SK-N-SH (cell line): ENCODE measurements at places on chromosomes 6 and 20. TPM values are rescaled to one million over a fixed set of nuclear protein-coding genes. Genes with fewer than 3 reads are reported as not detected.

DNA sequence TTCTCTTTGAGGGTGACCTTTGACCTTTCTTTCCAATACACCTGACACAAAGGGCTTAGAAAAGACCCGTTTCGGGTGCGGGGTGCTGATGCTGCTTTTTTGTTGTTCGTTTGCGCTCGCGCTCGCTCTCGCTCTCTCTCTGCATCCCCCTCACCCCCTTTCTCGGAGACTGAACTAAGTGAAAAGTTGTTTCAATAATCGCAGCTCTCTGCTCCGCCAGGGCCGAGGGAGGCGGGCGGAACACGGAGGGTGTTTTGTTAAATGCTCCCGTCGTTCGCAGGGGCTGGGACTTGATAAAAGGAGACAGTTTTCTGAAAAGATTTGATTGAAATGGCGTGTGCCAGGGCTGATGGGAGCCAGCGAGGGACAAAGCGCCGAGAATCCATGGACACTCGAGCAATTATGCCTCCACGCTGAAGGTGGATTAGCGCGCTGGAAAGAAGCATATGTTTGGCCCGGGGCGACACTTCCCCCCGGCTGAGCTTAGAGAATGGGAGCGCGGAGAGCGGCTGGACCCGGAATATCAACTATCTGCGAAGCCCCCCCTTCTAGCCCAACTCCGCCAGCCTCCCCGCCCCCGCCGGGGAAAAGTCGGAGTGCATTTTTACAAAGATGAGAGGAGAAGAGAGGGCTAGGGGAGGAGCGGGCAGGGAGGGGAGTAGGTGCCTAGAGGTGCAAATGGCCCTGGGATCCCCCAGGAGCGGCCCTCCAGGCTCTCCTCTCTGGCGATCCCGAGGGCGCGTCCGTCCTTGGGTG is 25.0 kb downstream of the TFAP2A start:
- no peaks in the 10 kb centered on the region for H3K4me1 ChIP-seq
- peaks cover 98% of the 10 kb centered on the region for H3K27me3 ChIP-seq
- H3K27ac ChIP-seq = no peak overlapping the region
- H3K4me3 ChIP-seq = no peak overlapping the region
- no peak for DNase-seq
- H3K36me3 ChIP-seq = no peaks in the 10 kb centered on the region

DNA sequence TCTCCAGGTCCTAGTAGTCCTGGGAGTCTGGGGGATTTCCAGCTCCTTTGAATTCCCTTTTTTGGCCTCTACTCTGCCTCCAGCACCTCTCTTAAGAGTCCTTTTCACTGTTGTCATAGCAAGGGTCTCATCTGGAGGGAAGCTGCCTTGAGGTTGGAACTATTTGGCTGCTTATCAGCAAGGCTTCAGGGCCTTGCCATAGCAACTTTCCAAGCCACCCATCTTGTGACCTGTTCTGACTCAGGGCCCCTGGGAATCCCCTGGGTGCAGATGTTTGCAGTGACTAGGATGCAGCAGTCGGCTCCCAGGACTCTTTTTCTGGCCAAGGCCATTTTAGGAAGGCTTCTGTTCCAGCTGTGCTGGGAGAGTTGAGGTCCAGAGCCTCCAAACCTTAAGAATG is 12.4 kb downstream of the PKIG start:
- H3K36me3 ChIP-seq = peaks cover 6% of the 10 kb centered on the region; the same call in 1 of the 2 replicates
- H3K4me3 ChIP-seq = no peak overlapping the region
- H3K4me1 ChIP-seq = peaks cover 6% of the 10 kb centered on the region
- DNase-seq = no peak
- H3K27me3 ChIP-seq = no peaks in the 10 kb centered on the region

GRCh38 chr20:22303523-22303922 is 280.8 kb downstream of the FOXA2 start:
- no peak overlapping the region for H3K27ac ChIP-seq
- H3K36me3 ChIP-seq = no peaks in the 10 kb centered on the region
- H3K27me3 ChIP-seq = no peaks in the 10 kb centered on the region
- no peaks in the 10 kb centered on the region for H3K4me1 ChIP-seq

DNA sequence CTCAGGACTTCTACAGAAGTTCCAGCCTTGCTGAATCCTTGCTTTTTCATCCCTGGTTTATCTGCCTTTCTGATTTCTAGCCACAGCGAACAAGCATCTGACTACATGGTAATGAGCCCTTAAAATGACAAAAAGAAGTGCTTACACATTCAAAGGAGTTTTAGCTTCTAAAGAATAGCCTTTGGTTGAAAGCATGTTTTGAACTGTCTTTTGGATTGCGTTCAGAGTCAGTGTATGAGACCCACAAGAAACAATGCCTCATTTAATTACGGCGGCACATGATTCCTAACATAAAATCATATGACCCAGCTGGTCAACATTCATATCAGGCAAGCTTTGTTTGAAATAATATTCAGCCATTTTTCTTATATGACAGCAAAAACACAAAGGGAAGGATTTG is 784.2 kb downstream of the KIF16B start:
- H3K36me3 ChIP-seq = no peaks in the 10 kb centered on the region
- H3K4me1 ChIP-seq = no peaks in the 10 kb centered on the region

DNA sequence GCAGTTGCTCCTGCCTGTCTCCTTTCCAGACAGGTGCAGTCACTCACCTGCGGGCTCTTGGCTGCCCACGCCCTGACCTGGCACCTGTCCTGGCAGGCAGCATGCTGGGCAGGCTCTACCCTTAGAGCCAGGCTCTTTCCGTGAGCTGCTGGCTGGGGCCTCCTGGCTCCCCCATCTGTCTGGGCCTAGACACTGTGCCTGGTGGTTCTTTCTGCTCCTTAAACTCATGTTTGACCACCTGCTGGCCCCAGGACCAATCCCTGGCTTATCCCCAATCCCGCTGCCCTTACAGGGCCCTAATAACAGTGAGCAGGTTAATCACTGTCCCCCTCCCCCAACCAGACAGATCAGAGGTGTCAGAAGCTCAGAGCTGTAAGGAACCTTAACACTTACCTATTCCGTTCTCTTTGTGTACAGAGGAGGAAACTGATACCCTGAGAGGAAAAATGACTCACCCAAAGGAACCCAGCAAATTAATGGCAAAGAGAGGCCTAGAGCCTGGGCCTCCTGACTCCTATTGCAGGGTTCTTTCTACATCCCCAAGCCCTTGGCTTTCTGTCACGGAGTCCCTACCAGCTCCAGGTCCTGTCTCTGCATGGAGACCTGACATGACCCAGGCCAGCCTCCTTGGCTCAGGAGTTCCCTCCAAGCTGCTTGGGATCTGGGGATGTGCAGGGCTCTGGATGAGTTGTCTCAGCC is 54.7 kb downstream of the RAB44 start:
- no peaks in the 10 kb centered on the region for H3K36me3 ChIP-seq
- no peak overlapping the region for H3K27ac ChIP-seq
- no peak for DNase-seq
- H3K4me3 ChIP-seq = no peak overlapping the region
- H3K27me3 ChIP-seq = no peaks in the 10 kb centered on the region
- H3K4me1 ChIP-seq = peaks cover 19% of the 10 kb centered on the region; the same call in 1 of the 2 replicates

DNA sequence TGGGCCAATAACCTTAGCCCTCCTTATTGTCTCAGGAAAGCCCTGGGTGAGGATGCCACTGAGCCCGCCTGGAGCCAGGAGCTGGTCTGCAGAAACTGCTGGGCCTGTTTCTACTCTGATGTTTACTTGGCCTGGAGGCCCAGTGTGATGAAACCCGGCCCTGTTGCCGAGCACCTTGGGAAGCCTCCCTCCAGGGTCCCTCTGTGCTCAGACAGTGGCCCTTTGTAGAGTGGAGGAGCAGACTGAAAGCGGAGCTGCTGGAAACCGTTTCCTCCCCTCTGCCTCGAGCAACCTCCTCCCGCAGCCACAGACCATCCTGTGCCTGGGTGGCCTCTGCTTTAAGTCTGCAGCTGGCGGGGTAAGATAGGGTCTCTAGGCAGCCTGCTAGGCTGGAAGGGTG is 84.1 kb upstream of the EPB41L1 start:
- H3K4me1 ChIP-seq = peaks cover 4% of the 10 kb centered on the region; the same call in 1 of the 2 replicates
- no peak overlapping the region for H3K27ac ChIP-seq
- peaks cover 5% of the 10 kb centered on the region for H3K27me3 ChIP-seq
- DNase-seq = no peak
- no peak overlapping the region for H3K4me3 ChIP-seq
- H3K36me3 ChIP-seq = no peaks in the 10 kb centered on the region

DNA sequence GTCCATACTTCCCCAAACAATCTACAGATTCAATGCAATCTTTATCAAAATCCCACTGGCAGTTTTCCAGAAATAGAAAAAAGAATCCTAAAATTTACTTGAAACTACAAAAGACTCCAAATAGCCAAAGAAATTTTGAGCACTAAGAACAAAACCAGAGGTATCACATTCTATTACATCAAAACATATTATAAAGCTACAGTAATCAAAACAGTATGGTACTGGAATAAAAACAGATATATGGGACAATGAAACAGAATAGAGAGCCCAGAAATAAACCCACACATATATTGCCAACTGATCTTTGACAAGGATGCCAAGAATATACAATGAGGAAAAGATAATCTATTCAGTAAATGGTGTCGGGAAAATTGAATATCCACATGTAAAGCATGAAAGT is 46.0 kb upstream of the FBXO30 start:
- H3K27ac ChIP-seq = no peak overlapping the region
- no peaks in the 10 kb centered on the region for H3K4me1 ChIP-seq
- H3K36me3 ChIP-seq = no peaks in the 10 kb centered on the region
- DNase-seq = no peak

- H3K4me1 ChIP-seq = peaks cover 17% of the 10 kb centered on the region
- H3K27ac ChIP-seq = no peak overlapping the region
- no peak for DNase-seq
- H3K27me3 ChIP-seq = no peaks in the 10 kb centered on the region; the same call in 1 of the 2 replicates
Measured at GRCh38 chr6:106886922-106887797, 87.4 kb downstream of the CD24 start.

DNA sequence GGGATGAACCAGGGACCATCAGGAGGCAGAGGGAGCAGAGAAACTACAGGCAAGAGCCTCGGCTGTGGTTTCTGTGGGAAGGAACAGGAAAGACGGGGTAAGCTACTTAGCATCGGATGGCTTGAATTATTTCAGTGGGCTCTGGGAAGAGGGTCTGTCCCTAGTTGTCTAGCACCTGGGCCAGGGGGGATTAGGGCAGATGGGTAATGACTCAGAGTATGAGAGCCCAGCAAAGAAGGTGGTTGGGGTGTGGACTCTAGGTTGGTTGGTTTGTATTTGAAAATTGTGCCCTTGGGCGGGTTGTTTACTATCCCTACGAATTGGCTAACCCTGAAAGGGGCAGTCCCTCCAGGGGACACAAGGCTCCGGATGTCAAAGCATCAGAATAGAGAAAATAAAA is 148.5 kb upstream of the TAB2 start:
- H3K4me1 ChIP-seq = peaks cover 11% of the 10 kb centered on the region; the same call in 1 of the 2 replicates
- no peak for DNase-seq
- no peaks in the 10 kb centered on the region for H3K27me3 ChIP-seq
- no peaks in the 10 kb centered on the region for H3K36me3 ChIP-seq
- H3K4me3 ChIP-seq = no peak overlapping the region

- no peaks in the 10 kb centered on the region for H3K4me1 ChIP-seq
- DNase-seq = no peak
- H3K27ac ChIP-seq = no peak overlapping the region
- peaks cover 6% of the 10 kb centered on the region; the same call in 1 of the 2 replicates for H3K27me3 ChIP-seq
Measured at GRCh38 chr6:53378208-53378607, 29.5 kb upstream of the ELOVL5 start.

GRCh38 chr6:134722200-134722870 is 227.6 kb downstream of the ALDH8A1 start:
- no peak for DNase-seq
- no peaks in the 10 kb centered on the region for H3K27me3 ChIP-seq
- peaks cover 33% of the 10 kb centered on the region; the same call in 1 of the 2 replicates for H3K4me1 ChIP-seq
- no peak overlapping the region for H3K4me3 ChIP-seq
- no peaks in the 10 kb centered on the region for H3K36me3 ChIP-seq
- peak overlapping the region; percentile 81 for H3K27ac ChIP-seq

DNA sequence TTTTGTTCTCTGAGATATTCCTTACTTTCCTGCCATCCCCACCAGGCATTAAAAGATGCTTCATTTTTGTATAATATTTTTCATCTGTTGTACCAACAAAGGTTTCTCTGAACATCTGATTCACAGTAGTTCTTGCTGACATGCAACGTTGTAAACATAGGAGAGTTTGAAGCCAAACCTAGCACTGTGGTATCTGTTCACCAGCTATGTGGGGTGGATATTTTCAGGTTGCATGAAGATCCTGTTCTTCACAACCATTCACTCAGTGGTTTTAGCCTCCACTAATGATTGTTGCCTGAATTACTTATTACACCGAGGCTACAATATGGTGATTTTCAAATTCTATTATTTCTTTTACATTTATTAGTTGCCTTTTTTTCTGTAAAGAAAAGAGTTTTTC is 56.5 kb downstream of the EYA4 start:
- no peaks in the 10 kb centered on the region for H3K4me1 ChIP-seq
- H3K4me3 ChIP-seq = no peak overlapping the region
- no peaks in the 10 kb centered on the region for H3K27me3 ChIP-seq
- H3K36me3 ChIP-seq = no peaks in the 10 kb centered on the region

- H3K4me1 ChIP-seq = peaks cover 45% of the 10 kb centered on the region
- no peaks in the 10 kb centered on the region for H3K36me3 ChIP-seq
- no peak overlapping the region for H3K4me3 ChIP-seq
- H3K27ac ChIP-seq = peak overlapping the region; percentile 46
- no peak for DNase-seq
- H3K27me3 ChIP-seq = no peaks in the 10 kb centered on the region
Measured at GRCh38 chr20:10924644-10925201, 250.9 kb upstream of the JAG1 start.

- H3K36me3 ChIP-seq = no peaks in the 10 kb centered on the region
- no peaks in the 10 kb centered on the region for H3K4me1 ChIP-seq
- no peak overlapping the region for H3K4me3 ChIP-seq
Measured at GRCh38 chr6:66226109-66226508, 519.1 kb upstream of the EYS start.

DNA sequence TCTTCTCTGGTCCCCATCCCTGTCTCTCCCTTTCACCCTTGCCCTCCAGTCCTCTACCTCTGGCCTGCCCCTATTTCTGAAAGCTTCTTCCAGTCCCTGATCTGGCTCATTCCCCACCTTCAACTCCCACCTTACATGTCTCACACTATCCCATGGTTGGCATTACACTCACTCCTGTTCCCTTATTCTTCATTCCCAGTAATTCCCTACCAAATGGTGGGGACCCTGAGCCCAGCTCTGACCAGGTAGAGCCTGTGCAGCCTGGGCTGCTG is 6.4 kb downstream of the TP53INP2 start:
- no peak overlapping the region for H3K27ac ChIP-seq
- no peaks in the 10 kb centered on the region for H3K27me3 ChIP-seq
- no peak for DNase-seq
- peaks cover 20% of the 10 kb centered on the region; the same call in 1 of the 2 replicates for H3K36me3 ChIP-seq
- no peak overlapping the region; the same call in 1 of the 2 replicates for H3K4me3 ChIP-seq

The FYN gene
- 26.0 and 31.0 TPM in 2 replicates for polyA plus RNA-seq

The RAET1L gene
- polyA plus RNA-seq = not detected in 2 replicates

The LRRC73 gene
- 0.73 and 0.89 TPM in 2 replicates for polyA plus RNA-seq

The PDE10A gene
- polyA plus RNA-seq = 0.43 and 0.67 TPM in 2 replicates

The PACRG gene
- 0.52 and 0.56 TPM in 2 replicates for polyA plus RNA-seq

The SMOC2 gene
- not detected in 2 replicates for polyA plus RNA-seq

The LEMD2 gene
- polyA plus RNA-seq = 56.5 and 59.5 TPM in 2 replicates
